ENCODE measurements at places on chromosomes 5 and 9.

- no peak for DNase-seq
These were observed 148.9 kb downstream of the ARHGAP26 start for GRCh38 chr5:142918959-142919635.

DNA sequence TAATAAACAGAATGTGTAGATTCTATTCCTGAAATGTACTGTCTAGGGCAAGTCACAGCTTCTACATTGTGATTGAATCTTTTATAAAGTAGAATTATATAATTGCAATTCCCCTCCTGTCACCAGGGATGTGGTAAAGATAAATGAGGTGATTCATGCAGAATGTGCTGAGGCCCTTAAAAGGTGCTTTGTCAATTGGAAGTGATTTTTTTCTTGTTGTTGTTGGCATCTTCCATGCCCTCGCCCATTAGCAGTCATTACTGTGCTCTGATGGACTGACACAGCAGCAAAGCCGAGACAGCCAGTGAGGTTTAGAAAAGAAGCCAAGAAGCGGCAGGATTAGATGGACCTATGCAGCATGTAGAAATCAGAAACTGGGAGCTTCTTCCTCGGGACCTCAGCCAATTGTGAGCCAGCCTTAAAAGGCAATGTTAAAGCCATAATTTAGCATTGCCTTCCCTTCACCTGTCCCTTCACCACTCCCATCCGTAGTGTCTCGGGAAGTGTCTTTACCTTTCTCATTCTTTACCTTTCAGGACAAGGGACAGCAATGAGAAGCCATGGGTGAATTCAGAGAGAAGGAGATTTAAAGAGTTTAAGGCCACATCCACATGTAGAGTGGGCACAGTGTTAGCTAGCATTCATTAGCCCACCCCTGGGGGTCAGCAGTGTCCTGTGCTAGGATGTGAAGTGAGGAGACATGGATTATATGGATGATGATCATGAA is 257.8 kb downstream of the PLK2 start:
- DNase-seq = no peak

DNA sequence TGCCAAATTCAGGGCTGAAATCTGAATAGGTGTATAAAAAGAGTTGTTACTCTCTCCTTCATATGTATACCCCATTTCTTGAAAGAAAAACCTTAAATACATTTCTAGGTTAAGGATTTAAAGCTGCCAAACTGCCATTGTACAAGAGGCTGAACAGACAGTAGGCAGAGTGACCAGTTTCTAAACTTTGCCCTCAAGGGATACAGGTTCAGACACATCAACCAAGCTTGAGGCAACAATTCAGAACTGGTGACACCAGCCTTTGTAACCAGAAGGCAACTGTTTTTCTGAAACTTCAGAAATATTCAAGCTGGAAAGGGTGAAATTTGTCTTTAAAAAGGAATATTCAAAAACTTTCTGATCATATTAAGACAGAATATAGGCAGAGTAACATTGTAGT is 47.5 kb downstream of the FAM114A2 start:
- no peak for DNase-seq

DNA sequence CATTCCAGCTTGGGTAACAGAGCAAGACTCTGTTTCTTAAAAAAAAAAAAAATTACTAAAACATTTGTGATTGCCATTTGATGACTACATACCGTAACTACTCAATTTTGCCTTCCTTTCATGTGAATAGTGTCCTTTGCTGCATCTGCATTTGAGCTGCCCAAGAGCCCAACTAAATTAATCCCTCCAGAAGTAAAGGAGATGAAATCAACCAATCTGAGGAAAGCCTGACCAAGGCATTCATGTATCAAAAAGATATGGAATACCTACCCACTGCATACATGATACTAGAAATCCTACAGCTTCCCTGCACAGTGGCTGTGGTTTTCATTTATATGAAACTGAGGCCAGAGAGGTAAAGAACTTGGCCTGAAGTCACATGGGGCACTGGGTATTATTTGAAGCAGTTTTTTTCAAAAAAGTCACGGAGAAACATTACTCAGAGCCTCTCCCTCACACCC is 177.5 kb downstream of the AOPEP start:
- DNase-seq = no peak

GRCh38 chr9:99905833-99906402 is 536 bp upstream of the STX17 start:
- DNase-seq = no peak

DNA sequence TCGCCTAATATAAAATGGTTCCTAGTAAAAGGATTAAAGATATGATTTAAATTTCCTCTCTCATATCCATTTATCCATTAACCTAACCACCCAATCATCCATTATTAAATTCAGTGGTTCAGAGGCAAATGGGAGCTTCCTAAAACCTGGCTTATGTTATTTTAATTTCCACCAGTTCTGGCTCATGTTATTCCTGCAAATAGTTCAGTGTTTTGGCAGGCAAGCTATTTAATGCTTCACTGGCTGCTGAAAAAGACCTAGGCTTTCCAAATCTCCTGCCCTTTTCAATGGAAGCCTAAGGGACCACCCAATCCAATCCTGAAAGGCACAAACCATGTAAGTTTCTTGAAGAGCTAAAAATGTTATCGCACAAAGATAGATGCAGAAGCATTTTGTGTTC is 52.3 kb downstream of the POC5 start:
- DNase-seq = no peak

- DNase-seq = no peak
These were observed 11.0 kb upstream of the EEIG1 start for GRCh38 chr9:127991757-127992274.

- no peak for DNase-seq
These were observed 35.3 kb downstream of the APTX start for GRCh38 chr9:32965999-32966722.

GRCh38 chr9:126636983-126637798 is 23.5 kb downstream of the LMX1B start:
- DNase-seq = no peak

DNA sequence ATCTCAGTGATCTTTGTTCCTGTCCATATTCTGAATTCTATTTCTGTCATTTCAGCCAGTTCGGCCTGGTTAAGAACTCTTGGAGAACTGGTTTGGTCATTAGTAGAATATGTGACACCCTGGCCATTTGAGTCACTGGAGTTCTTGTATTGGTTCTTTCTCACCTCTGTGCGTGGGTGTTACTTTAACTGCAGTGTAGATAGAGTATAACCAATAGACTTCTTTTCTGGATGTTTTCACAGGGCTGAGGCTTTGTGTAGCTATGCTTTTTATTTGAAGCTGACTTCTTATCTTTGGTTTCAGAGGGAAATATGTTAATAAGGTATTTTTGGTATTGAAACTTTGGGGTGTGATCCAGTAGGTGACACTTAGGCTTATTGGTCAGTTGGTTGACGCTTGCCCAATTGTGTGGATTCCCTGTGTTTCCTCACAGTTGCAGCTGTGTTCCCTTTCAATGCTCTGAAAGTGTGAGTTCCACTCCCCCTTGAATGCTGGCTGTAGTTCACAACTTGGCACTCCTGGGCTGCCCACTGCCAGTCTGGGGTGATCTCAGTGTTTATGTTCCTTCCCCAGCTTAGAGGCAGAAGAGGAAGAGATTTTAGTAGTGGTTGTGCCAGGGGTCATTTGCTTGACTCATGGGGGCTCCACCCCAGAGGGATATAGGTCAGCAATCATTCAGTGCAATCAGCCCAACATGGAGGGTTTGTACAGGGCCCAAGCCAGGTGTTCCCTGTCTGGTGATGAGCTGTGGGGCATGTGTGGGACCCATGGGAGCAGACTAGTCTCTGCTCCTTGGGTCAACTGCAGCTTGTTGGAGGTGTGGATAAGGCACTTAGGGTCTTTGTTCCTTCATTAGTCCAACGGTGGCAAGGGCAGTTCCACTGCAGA is 34.9 kb upstream of the TEK start:
- no peak for DNase-seq

GRCh38 chr5:143431789-143432188 is 28.3 kb upstream of the NR3C1 start:
- DNase-seq = no peak

- no peak for DNase-seq
These were observed 167.6 kb upstream of the MAP1B start for GRCh38 chr5:71939452-71940230.

DNA sequence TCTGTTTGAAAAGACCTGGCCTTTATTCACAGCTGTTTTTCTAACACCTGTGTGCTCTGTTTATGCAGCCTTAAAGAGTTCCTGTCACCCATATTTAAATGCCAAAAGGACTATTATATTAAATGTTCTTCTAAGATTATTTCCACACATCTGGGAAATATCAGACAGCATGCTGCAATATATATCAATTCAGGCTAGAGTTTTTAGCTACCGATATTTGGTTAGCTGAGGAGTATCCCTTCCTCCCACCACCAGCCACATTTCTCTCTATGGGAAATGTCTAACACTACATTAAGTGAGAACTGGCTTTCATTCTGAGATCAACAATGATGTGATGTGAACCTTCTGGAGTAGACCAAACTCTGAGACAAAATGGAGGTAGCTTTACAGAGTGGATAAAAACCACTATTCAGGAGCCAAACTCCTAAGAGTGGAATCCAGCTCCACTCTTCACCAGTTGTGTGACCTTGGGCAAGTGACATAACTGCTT is 509.2 kb downstream of the ZNF608 start:
- DNase-seq = no peak

GRCh38 chr5:54457094-54457862 is 1.8 kb downstream of the HSPB3 start:
- DNase-seq = no peak

- no peak for DNase-seq
These were observed 351.8 kb upstream of the WWC1 start for GRCh38 chr5:167939686-167940085.

Measured in CD4-positive, alpha-beta T cell treated with Interleukin-6 at 100 ng/mL for 8 hours (primary cell).